Activated T-cell treated with anti-CD3 and anti-CD28 coated beads, Interleukin-2, amount 50 U/mL, for 4 hours (primary cell): ENCODE measurements at places on chromosomes 12 and 14. TPM values are rescaled to one million over a fixed set of nuclear protein-coding genes. Genes with fewer than 3 reads are reported as not detected.

- DNase-seq = no peak
Observed at GRCh38 chr12:3447318-3447717, 43.7 kb upstream of the PRMT8 start.

The DIO2 gene
- not detected for total RNA-seq

GRCh38 chr12:61490526-61491498, 769.4 kb upstream of the USP15 start:
- DNase-seq = no peak

DNA sequence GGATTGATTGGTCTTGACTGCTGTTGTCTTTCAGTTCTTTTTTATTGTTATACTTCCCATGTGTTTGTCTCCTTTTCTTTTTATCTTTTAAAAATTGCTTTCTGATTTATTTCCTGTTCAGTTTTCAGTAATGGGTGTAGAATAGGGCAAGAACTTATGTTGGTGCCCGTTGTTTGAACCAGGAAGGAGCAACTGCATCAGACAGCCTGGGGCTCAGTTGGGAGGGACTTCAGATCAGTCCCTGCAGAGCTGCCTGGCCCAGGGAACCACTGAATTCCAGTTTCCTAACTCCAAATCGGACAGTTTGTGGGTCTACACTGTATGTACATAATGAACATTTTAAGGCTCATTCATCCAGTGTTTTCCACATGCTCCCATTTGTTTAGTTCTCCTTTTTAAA, 64.9 kb downstream of the FBXO34 start:
- DNase-seq = no peak

- no peak for DNase-seq
Observed at GRCh38 chr14:22416193-22416592, 172.8 kb downstream of the DAD1 start.

- DNase-seq = no peak
Observed at GRCh38 chr12:15088105-15088504, 115.3 kb downstream of the PDE6H start.

DNA sequence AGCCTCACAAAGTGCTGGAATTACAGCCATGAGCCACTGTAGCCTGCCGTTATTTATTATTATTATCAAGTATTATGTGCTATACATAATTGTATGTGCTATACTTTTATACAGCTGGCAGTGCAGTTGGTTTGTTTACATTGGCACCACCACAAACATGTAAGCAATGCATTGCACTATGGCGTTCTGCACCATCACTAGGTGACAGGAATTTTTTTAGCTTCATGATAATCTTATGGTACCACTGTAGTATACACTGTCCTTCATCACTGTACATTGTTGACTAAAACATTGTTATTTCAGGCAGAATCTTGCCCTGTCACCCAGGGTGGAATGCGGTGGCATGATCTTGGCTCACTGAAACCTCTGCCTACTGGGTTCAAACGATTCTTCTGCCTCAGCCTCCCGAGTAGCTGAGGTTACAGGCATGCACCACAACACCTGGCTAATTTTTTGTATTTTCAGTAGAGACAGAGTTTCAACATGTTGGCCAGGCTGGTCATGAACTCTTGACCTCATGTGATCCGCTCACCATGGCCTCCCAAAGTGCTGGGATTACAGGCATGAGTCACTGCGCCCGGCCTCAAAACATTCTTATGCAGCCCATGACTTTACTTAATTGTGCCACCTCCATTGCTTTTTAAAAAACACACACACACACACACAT, 17.1 kb downstream of the MRPL42 start:
- DNase-seq = no peak

GRCh38 chr12:5523396-5524115, 91.6 kb downstream of the NTF3 start:
- no peak for DNase-seq

The TGM1 gene
- 2.6 TPM for total RNA-seq

- DNase-seq = peak; percentile 53
Observed at GRCh38 chr12:106753526-106753925, 21.0 kb upstream of the RIC8B start.

The FBXW8 gene
- total RNA-seq = 8.3 TPM

- DNase-seq = peak; percentile 19
Observed at GRCh38 chr12:127293507-127294310, 973.3 kb upstream of the TMEM132C start.

The OTX2 gene
- not detected for total RNA-seq

The ZNF705A gene
- total RNA-seq = not detected

The TSHR gene
- 0.24 TPM for total RNA-seq

DNA sequence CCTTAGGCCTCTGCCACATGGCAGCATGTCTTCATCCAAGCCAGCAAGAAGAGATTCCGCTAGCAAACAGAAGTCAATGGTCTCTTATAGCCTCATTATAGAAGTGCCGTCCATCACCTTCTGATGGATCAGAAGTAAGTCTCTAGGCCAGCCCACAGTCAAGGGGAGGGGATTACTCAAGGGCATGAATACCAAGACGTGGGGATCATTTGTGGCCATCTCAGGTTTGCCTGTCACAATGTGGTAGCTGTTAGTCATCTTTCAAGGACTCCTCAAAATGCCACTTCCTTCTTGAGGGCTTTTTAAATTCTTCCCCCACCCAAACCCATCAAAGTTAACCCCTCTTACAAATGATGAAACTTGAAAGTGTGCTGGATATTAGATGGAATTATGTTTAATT, 8.1 kb upstream of the ADCY6 start:
- DNase-seq = no peak

The FIGNL2 gene
- 0.54 TPM for total RNA-seq

- no peak for DNase-seq
Observed at GRCh38 chr12:42916143-42916542, 326.6 kb upstream of the PRICKLE1 start.

GRCh38 chr12:110802489-110802888, 44.3 kb upstream of the CCDC63 start:
- no peak for DNase-seq

DNA sequence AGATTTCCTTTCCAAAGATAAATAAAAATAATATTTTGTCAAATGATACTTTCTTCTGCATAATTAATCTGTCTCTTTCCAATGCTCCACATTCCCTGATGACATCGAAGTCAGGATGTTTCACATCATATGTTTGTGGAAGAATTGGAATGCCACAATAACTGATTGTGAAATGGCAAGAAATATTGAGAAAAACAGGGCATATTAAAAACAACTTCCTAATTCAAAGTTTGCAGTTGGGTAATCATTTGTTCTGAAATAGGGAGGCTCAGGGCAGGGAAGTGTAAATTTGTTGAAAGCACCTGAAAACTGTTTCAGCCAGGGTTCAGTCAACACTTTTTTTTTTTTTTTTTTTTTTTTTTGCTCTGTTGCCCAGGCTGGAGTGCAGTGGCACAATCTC, 50.7 kb downstream of the BCAT1 start:
- DNase-seq = no peak

DNA sequence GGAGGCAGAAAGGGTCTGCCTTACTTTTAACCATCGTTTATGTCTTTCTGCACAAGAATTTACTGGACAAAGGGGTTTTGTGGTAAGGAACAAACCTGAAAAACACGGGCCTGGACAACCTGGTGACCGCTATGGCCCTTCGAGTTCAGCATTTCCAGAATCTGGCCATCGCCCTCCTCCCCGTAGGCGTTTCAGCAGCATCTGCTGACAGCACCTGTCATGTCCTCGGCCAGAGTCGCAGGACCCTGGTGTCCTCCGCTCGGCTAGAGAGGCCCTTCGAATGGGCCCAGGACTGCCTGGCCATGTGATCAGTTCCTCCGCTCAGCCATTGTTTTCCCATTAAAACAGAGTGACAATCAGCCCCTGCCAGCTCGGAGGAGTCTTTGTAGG, 142.8 kb upstream of the FKBP4 start:
- DNase-seq = no peak

The NEDD8 gene
- total RNA-seq = 205 TPM

- no peak for DNase-seq
Observed at GRCh38 chr12:5708371-5708770, 236.7 kb downstream of the ANO2 start.

- no peak for DNase-seq
Observed at GRCh38 chr14:104108570-104109541, 23.4 kb downstream of the ASPG start.

DNA sequence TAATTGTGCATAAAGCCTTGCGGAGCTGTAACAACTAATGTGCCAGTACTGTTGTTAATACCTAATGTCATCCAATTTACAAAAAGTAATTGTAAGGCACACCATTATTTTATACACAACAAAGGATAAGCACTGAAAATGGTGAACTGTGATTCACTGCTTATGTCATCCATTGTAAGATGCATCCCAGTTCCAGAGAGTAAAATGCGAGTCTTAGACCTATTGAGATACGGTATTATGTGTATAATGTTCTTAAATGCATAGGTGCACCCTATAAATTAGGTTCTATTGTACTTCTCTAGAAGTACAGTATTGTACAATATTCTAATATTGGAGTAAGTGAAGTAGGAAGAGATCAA, 406 bp downstream of the PARP2 start:
- DNase-seq = no peak

The LBHD2 gene
- not detected for total RNA-seq

GRCh38 chr14:76986231-76986565, 42.3 kb downstream of the IRF2BPL start:
- DNase-seq = no peak

DNA sequence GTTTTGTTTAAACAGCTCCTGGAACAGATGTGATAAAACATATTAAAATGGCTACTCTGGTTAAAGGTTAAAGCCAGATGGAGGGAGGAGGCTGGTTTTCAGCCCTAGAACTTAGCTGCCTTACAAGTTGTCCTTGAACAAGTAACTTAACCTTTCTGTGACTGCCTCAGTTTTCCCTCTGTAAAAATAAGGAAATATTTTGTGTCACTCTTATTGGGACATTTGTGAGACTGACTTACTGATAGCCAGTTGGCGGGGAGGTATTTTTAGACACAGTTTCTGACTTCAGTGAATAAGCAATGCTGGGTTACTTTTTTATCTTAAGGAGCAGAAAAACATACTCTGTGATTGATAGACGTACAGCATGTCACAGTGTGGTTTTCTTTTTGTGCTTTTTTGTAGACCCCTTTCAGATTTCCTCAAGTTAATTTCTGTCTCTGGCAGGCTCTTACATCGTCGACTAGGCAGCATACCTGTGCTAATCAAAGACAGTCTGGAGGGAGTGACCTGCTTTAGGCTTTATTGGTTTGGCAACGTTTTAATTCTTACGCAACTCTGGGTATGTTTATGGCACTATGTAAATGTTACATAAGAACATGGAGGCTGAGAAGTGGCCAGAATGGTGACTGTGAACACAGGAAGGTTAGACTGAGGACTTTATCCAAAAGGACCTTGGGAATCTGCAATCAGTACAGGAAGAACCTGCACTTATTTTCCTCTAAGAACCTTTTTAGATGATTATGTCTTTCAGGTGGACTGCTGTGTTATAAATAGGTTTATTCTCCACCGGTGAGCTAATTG, 3.3 kb downstream of the ACVR1B start:
- no peak for DNase-seq

DNA sequence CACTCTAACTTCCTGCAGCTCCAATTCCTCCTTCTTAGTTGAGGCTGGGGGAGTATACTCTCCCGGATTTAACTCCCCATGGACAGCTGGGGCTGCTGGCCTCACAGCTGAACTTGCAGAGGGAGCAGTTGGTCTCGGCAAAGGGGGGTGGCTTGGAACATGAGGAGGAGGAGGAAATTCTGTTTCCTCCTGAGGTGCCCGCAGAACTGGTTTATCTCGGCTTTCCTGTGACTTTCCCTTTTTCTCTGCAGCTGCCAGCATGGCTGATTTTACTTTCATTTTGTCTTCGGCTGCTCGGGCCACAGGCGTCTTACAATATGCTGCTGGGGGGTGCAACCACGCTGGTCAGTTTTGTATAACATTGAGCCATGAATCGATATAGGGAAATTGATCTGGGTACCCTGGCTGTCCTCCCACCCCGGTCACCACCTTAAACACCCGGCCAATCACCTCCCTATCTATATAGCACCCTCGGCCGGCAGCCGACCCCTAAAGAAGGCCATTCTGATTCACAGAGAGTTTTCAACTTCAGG, 1317.6 kb downstream of the TMEM121 start:
- DNase-seq = no peak

DNA sequence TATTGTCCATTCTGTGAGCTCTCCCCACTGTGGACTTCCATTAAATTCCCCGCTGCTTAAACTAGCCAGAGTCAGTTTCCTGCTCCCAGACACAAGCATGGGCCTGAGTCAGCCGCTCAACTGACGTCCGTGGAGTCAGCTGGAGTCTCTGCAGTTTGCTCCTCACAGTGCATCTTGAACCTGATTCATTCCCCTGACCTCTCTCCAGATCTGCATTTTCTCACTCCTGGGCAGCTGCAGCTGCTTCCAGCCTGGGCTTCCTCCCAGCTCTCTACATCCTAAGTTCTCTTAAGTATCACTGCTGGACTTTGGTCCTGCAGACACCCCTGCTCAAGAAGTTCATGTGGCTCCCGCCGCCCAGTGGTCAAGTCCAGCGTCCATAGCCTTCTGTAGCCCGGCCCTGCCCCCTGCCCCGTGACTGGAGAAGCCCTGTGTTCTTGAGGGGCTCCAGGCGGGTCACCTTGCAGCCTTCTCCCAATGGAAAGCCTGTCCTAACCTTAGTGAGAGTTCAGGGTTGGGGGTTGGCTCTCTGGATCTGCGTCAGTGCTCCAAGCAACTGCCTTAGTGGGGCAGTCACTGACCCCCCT, 20.0 kb downstream of the NFKBIA start:
- no peak for DNase-seq

GRCh38 chr14:101110729-101111619, 207.5 kb upstream of the RTL1 start:
- DNase-seq = peak; percentile 3

DNA sequence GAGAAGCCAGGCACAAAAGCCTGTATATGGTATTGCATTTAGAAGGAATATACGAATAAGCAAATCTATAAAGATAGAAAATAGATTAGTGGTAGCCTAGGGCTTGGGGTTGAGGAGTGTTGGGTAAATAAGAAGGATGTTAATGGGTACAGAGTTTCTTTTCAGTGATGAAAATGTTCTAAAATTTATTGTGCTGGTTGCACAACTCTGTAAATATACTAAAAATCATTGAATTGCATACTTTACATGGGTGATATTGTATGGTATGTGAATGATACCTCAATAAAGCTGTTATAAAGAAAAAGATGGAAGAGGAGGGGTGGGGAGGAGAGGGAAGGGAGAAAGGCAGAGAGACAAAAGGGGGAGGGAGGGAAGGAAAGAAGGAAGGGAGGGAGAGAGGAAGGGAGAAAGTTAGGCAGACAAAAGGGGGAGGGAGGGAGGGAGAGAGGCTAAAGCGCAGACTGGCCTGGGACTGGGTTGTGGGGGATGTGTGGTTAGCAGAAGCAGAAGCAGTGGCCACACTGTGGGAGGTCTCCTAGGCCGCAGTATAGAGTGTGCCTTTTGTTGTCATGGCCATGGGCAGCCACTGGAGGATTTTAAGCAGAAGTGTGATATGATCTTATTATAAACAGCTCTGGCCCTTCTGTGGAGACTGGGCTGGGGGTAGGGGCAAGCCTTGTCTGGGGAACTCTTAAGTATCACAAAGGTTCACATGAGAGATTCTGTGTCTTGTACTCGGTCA, 73.6 kb upstream of the ELK3 start:
- DNase-seq = no peak

The KRT85 gene
- not detected for total RNA-seq

- no peak for DNase-seq
Observed at GRCh38 chr12:39144613-39145061, 239.2 kb upstream of the CPNE8 start.

The NFYB gene
- total RNA-seq = 20.6 TPM
